ENCODE measurements at places on chromosomes 5 and 9.

- no peak for DNase-seq
Measured at GRCh38 chr9:18346745-18347144, 127.2 kb upstream of the ADAMTSL1 start.

- DNase-seq: no peak
Measured at GRCh38 chr9:105502276-105502675, 54.4 kb downstream of the FSD1L start.

DNA sequence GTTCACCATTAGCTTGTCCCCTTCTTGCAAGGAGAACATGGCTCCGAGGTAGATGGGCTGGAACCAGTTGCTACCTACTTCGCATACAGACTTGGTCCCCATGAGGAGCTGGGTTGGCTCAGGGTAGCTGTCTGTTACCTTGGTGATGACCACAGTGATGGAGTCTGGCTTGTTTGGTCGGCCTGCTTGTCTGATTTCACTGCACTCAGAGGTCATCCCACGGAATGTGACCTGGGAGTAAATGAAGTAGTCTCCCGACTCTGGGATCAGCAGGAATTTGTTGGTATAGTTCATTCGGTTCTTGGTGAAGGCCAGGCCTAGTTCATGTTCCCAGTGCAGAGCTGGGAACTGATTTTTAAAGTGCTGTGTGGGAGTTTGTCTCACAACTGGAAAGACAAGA, 15.3 kb downstream of the TNFSF15 start:
- no peak for DNase-seq

- DNase-seq: no peak
Measured at GRCh38 chr5:89628876-89629635, 746.1 kb upstream of the MEF2C start.

- DNase-seq: peak; percentile 81
Measured at GRCh38 chr9:72257814-72258213, 107.2 kb downstream of the ZFAND5 start.

DNA sequence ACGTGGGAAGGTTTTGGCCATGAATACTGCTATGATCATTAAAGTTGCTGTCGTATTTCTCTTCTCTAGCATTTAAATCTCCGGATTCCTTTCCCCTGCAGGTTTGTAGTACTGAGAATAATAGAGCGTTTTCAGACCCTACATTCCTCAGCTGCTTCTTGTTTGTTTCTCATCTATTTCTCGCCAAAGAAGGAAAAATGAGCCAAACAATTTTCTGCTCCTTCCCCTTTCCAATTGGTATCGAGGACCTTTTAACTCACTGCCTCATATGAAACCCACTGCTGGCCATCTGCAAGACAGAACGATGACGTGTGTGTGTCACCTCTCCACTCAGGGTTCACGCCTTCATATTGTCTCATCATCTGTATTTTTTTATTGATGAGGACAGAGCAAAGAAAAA, 689.4 kb upstream of the WWC1 start:
- no peak for DNase-seq

DNA sequence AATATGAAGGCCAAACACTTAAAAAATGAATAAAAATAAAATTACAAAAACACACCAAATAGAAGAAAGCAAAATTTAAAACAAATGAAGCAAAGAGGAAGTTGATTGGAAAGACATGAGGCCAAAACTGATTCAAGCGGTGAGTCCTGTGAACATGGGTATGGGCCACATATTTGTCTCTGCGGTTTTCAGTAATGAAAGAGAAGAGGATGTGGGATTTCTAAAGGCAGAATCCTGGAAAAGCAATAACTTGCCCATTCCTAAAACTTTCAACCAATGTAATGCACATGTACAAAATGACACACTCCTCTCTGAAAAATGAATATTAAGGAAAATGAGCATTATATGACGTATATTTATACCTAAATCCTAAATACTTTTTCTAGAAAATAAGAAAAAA, 263.7 kb downstream of the SEMA5A start:
- no peak for DNase-seq

DNA sequence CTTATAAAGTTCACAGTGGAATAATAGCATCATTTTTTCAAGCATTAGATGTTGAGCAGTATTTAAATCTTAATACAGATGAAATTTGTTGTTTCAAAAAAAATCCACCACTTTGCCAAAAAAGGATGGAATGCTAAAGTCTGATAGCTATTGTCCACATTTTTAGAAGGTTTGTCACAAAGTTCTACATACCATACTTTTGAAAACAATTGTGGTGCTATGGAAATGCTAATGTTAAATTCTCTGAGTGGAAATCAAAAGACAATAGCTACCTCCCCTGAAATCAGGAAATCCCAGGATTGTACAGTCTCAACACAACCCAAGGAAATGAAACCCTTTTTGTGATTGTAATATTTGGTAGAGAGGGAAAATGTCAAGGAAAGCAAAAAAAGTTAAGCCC, 19.3 kb upstream of the GRAMD2B start:
- DNase-seq: no peak

GRCh38 chr9:93036887-93037475, 21.5 kb upstream of the SUSD3 start:
- no peak for DNase-seq

- no peak for DNase-seq
Measured at GRCh38 chr5:120375248-120375647, 88.9 kb upstream of the PRR16 start.

GRCh38 chr5:14149672-14150274, 6.6 kb downstream of the TRIO start:
- DNase-seq: no peak

GRCh38 chr9:16154521-16155078, 601.8 kb downstream of the CCDC171 start:
- peak; percentile 66 for DNase-seq

DNA sequence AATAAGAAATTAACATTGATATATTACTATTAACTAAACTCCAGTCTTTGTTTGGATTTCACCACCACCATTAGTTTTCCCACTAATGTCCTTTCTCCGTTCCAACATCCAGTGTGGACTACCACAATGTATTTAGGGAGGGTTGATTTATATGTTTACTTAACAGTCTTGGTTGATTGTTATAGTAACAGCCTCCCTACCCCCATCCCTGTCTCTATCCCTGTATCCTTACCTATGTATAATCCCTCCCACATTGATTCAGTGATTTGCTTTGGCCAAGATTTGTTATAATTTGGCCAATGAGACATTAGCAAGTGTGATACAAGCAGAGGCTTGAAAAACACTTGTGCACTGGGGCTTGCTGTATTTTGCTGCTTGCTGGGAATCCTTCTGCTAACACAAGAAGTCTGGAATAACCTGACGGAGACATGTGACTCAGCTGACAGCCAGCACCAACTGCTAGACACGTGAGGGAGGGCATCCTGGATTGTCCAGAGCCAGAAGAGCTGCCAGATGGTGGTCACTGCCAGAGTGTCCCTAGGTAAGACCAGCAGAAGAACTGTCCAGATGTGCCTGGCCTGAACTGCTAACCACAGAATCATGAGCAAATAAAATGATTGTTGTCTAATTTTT, 51.2 kb upstream of the TCF7 start:
- DNase-seq: peak; percentile 66

GRCh38 chr9:101032426-101032825, 3.9 kb downstream of the PLPPR1 start:
- DNase-seq: no peak

GRCh38 chr9:21709464-21710058, 92.9 kb upstream of the MTAP start:
- DNase-seq: peak; percentile 79

GRCh38 chr5:77400645-77401044, 91.5 kb downstream of the WDR41 start:
- DNase-seq: no peak

DNA sequence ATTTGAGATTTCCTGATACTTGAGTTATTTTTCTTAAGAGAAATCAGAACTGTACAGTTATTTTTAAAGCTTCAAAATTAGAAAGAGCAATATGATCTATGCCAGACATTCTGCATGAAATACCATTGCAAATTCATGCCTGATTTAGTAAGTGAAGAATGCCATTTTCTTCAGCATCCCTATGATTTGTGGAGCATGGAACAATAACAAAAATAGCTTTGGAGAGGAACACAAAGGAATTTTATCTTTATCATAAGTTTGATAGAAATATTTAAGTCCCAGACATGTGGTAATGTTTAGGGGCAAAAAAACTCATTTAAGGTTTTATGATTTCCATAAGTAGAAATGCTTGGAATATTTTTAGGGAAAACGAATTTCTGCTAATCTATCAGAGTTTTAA, 1863.4 kb downstream of the EFNA5 start:
- DNase-seq: no peak

DNA sequence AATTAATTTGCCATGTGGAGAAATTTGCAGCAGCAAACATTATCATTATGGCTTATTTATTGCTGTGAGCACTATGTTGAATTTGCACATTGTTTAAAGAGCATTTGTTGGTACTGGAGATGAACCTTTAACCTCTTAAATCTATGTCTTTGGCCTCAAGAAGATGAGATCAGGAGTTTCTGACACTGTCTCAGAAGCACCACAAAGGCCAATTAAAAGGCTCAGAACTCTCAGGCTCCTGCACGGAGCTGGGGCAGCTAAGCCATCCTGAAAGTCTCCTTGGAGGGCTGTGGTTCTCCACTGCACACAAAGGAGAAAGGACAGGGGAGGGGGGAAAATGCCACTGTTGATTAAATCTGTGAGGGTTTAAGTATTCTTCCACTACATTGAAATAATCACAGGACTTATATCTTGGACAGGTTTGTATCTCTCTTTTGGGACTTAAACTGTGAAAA, 33.1 kb downstream of the ZNF366 start:
- DNase-seq: no peak

DNA sequence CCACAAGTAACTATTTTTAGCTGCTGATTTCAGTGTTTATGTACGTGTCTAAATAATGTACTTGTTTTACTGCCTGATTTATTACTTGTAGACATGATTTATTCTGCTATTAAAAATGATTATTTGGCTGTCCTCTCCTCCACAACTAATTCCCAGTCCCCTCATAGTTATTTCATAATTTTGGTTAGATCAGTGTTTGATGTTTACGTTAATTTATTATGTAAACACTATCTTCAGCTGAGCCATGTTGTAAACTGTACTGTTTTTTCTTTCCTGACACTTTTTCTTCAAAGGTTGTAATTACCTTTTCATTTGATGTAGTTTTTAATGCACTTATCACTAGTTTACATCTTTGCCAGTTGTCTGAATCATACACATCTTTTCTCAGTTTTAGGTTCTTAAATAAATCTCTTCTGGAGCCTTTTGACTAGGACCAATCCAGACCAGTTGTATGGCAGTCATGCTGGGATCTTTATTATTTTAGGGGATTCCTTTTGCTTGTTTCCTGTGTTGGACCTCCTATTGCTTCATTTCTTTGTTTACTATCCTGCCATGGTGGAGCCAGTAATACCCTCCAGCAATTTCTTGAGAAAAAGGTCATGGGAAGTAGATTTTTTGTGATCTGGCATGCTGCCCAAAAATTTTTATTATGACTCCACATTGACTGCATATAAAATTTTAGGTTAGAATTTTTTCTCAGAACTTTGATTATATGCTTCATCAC, 16.1 kb downstream of the AP3S1 start:
- peak; percentile 33 for DNase-seq

DNA sequence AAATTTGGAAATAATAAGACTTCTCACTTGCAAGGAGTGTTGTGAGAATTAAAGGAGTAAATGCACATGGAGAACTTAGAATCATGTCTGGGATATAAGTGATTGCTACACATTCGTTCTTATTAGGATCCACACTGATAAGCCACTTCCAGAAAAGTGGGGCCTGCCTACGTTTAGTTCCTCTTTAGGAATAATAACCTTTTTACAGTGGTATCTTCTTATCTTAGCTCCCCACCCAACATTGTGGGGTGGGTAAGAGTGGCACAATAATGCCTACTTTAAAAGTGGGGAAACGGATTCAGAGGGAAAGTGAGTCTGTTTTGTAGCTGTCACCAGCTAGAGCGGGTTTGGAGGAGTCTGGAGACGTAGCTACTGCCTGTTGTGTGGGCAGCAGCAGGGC, 16.0 kb downstream of the DOCK2 start:
- no peak for DNase-seq

DNA sequence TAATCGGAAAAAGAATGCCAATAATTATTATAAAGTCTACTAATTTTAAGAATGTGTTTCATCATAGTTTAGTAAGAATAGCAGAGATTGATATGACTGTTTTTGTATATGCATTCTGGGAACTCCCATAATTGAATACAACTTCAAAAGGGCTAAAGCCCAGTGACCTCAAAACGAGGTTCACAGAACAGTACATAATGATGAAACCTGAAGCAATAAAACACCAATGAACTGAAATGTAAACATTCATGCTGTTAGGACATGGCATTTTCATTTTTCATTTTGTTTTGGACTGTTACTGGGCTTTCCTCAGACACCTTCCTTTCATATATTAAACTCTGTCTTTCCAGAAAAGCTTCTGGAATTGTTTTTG, 684 bp upstream of the JMY start:
- DNase-seq: peak; percentile 11

GRCh38 chr9:98997604-98998003, 53.9 kb downstream of the COL15A1 start:
- no peak for DNase-seq

DNA sequence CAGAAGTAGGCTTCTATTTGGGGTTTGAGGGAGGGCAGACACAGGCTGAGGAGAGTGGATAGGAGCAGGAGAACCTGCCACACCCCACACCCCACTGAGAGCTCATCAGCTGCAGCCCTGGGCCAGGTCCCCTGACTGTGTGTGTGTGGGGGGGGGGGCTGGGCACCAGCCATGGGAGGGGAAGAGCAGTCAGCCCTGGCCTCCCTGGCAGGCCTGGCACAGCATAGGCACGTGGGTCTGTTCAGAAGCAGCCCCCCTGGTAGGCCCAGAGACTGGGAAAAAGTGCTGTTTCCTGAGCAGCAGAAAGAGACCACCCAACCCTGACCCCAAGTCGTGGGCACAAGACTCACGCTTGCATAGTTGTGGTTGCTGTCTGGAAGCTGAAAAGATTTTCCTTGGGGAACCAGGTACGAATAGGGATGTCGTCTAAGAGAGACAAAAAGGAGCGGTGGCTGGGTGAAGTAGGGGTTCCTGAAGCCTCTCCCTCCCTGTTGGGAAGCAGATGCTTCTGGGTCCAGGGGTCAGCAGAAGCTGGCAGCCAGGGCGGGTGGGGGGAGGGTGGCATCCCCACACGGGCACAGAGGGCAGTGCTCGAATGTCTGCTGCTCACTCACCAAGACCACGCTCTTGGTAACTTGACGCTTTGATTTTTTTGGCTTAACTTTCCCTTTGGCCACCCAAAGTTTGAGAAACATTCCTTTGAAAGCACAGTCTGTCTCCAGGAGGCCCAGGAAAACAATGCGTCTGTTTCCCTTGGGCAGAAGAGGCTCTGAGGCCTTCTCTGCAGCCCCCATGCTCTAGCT, 2.9 kb downstream of the NSMF start:
- DNase-seq: no peak

DNA sequence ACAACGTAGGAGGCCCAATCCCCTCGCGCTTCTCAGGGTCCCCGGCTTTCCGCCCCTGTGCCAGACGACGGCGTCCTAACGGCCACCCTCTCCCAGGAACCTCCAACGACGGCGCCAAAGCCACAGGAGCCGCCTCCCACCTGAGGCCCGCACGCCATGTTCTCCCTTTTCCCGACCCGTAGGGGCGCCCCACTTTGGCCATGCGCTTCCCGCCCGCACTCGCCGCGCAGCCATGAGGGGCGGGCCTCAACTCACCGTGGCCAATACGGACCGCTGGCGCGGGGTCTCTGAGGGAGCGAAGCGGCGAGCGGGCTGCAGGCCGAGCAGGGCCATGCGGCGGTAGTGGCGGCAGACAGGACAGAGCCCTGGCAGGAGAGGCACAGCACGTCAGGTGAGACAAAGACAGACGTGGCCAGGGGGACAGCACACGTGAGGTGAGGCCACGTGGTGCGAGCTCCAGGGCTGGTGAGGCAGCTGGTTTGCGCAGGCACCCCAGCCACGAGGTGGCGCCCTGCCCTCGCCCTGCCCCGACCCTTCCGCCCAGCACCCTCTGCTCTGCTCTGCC, 1005.5 kb upstream of the PTPRD start:
- DNase-seq: no peak
